ENCODE measurements at places on chromosomes 4 and X.

- DNase-seq, result no peak
These were observed 134.0 kb upstream of the ANXA3 start for GRCh38 chr4:78417603-78418002.

GRCh38 chrX:56726605-56727004 is 2.4 kb upstream of the NBDY start:
- no peak for DNase-seq

DNA sequence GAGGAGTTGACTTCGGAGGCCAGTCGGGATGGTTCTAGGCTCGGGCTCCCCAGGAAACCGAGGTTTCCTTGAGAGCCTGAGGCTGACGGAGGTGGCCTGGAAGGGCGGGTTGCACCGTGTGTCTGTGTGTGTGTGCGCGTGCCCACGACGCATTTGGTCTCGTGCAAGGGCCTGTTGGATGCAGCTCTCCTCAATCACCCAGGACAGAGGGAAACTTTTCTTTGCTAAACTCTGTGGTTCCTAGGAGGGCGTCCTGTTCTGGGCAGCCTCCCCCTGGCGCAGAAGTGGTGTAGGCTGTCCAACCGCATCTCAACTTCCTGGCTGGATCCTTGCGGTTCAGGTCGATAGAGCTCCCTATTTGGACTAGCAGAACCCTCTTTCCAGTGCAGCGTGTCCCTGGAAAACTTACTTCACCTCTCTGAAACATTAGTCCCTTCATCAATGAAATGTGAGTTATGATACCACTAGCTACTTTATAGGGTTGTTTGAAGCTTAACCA is 973 bp downstream of the STK32B start:
- no peak for DNase-seq

- no peak for DNase-seq
These were observed 57.3 kb upstream of the SLIT2 start for GRCh38 chr4:20194123-20195013.

DNA sequence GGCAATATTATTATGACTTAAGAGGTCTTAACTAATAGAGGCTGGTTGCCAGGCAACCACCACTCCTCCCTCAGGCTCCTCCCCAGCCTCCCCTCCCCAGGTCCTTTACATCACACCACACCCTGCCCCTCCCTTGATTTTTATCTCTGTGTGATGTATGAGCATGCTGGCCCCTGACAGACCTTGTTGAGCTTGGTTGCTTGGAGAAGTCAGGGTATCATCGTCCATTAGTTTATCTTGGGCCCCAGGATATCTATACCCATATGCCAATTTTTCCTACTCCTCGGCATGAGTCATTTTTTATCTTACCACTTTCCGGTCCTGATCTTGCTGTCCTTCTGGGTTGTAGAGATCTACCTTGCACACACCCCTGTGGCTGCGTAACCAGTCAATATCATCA is 2.5 kb downstream of the AKAP4 start:
- DNase-seq, result no peak

DNA sequence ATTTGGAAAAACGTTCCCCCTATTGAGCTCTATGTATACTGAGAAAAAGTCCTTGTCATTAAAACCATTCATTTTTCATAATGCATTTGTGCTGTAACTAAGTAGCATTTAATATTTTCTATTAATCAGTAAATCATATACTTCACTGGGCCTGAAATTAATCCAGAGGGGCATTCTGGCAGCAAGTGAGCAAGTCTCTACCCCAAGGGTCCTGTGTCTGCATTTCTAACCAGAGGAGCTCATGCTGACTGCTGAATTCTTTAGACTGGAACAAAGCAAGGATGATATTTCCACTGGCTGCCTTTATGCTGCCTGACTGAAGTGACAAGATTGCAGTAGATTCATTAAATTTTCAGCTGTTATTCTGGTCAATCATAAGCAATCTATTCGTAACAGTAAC is 246.5 kb downstream of the SLITRK2 start:
- DNase-seq, result no peak

- DNase-seq, result no peak
These were observed 154.9 kb downstream of the STK32B start for GRCh38 chr4:5206016-5206790.

GRCh38 chrX:43655151-43656004 is 721 bp upstream of the MAOA start:
- no peak for DNase-seq

DNA sequence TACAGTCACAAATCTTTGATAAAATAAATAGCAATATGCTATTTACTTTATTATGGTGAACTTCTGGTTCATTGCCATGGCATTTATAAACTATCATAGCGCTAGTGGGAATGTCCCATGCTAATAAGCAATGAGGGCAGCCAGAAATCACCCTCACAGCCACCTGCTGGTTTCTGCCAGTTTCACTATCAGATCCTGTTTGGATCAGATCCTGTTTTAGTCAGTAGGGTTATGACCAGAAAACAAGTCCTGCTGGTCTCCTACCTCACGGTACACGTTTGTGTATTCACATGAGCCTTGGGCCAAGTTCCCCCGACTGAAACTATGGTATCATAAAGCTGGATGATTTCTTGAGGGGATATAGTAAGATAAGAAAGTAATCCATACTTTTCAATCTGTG is 17.7 kb downstream of the FOXR2 start:
- DNase-seq, result no peak

DNA sequence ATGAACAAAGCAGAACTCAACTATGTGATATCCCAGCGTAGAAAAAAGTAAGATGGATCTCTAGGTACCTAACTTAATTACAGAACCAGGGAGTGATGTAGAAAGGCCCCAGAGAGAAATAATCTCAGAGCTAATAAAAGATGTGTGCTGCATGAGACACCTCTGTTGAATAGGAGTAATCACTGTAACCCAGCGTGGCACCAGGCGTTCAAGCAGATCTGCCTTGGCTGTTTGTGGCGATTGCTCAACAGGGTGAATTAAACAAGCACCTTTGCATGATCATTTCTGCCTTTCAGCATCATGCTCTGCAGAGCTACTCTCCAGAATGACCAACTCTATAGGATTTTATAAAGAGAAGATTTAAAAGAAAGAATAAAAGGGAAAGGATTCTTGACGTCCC is 81.7 kb upstream of the KCNIP4 start:
- no peak for DNase-seq

- DNase-seq, result no peak
These were observed 2.2 kb upstream of the NKX1-1 start for GRCh38 chr4:1408418-1408817.

- DNase-seq, result no peak
These were observed 127.6 kb upstream of the HHIP start for GRCh38 chr4:144518181-144518895.

- no peak for DNase-seq
These were observed 237.8 kb downstream of the TRAM1L1 start for GRCh38 chr4:116847616-116848015.

- no peak for DNase-seq
These were observed at the start of gene CYTL1 for GRCh38 chr4:5019274-5019673. Gene CYTL1, minus strand, starts transcription at chr4:5019458. Its CDS starts 13 bp downstream, at chr4:5019445.

DNA sequence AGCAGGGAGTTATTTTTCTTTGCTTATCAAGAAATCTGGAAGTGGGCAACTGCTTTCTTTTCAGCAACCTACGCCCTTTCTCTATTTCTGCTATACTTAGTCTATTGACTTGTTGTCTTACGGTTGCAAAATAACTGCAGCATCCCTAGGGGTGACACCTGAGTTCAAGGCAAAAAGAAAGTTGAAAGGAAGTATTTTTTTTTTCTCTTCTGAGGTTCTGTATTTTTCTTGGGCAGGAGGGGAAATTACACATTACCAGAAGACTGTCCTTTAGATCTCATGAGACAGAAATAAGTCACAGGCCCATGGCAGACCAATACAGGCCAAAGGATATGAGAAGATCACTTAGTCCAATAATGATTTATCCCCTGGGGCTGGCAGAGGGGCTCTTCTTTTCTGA is 204.7 kb upstream of the CASK start:
- no peak for DNase-seq

DNA sequence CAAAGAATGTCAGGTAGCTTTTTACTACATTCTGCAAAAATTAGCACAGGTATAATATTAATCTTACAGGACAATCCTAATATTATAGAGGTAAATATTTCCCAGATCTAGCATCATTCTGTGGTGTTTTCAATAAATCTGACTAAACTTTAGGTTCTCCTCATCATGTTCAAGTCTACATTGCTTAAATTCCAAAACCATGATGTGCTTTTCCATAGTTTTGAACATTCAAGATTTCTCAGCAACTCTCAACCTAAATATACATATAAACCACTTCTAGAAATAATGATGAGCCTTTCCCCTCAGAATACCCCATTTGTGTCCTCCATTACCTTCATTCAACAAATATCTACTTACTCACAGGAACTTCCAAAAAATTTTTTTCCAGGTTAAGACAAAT is 23.1 kb downstream of the EIF4E start:
- DNase-seq, result no peak

DNA sequence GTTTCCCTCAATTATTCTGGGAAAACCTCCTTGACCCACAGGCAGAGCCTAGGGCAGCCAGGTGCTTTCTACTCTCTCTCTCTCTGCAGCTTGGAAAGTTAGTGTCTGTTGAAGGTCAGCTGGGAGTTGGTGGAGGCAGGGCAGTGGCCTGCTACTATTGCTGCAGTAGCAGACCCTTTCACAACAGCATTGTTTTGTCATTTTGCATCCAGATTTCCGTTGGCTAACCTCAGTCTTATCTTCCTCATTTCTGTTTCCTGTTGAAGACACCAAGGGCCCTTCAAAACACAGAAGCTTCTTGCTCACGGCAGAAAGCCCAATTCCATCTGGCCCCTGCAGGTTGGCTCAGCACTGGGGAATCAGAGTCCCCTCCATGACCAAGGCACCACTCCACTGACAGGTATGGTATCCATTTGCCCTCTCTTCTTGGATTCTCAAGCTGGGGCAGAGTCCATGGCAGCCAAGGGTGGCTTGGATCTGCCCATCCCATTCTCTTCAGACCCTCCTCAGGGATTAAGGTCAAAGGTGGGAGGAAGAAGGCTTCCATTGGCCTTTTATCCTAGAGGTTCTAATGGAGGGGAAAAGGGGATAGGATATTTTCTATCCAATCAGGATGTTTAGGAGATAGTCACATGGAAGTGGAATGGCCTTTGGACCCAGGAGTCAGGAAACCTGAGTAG is 24.6 kb downstream of the VSIG4 start:
- no peak for DNase-seq

GRCh38 chrX:50475208-50475607 is 4.6 kb upstream of the DGKK start:
- no peak for DNase-seq

DNA sequence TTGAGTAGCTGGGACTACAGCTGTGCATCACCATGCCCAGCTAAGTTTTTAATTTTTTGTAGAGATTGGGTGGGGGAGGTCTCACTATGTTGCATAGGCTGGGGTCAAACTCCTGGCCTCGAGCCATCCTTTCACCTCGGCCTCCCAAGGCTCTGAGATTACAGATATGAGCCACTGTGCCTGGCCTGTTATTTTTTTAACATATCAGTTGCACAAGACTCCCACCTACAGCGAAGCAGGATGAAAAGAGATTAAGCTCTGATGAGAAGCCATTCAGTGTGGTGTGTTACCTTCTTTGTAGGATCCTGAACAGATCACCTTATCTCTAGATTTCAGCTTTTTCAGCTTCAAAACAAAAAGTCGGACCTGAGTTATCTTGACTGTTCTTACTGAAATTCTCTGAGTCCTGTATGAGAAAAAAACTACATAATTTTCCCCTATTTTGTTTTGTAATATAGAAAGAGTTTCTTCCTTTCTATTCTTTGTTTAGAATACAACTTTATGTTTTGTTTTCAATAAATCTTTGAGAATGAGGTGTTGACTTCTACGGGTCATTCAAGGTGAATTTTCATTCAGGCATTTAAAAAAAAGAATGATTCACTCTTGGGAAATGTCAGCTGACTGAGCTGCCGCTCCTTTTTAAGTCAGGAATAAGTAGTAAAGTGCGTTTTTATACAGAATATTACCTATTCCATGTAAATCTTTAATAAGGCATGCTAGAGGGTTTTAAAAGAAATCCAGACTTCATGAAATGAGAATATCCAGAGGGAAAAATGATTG is 134.6 kb downstream of the ARSF start:
- DNase-seq, result no peak

- DNase-seq, result no peak
These were observed 166.2 kb upstream of the FGF13 start for GRCh38 chrX:138877746-138878145.

DNA sequence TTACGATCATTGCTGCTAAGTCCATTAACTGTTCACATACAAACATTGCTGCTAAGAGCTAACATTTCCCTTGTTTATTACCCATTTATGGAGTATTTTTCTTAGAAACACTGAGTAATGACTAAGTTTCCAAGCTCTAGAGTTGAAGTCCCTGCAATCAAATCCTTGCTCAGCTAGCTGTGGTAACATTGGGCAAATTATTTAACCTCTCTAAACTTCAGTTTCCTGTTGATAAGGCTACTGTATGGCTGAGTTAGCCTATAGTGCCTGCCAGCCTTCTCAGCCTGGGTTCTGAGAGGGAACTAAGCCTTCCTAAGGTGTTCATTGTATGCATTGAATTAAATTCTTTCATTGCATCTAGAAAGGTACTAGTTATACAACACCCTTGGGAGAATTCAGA is 15.2 kb upstream of the SCOC start:
- DNase-seq, result no peak

DNA sequence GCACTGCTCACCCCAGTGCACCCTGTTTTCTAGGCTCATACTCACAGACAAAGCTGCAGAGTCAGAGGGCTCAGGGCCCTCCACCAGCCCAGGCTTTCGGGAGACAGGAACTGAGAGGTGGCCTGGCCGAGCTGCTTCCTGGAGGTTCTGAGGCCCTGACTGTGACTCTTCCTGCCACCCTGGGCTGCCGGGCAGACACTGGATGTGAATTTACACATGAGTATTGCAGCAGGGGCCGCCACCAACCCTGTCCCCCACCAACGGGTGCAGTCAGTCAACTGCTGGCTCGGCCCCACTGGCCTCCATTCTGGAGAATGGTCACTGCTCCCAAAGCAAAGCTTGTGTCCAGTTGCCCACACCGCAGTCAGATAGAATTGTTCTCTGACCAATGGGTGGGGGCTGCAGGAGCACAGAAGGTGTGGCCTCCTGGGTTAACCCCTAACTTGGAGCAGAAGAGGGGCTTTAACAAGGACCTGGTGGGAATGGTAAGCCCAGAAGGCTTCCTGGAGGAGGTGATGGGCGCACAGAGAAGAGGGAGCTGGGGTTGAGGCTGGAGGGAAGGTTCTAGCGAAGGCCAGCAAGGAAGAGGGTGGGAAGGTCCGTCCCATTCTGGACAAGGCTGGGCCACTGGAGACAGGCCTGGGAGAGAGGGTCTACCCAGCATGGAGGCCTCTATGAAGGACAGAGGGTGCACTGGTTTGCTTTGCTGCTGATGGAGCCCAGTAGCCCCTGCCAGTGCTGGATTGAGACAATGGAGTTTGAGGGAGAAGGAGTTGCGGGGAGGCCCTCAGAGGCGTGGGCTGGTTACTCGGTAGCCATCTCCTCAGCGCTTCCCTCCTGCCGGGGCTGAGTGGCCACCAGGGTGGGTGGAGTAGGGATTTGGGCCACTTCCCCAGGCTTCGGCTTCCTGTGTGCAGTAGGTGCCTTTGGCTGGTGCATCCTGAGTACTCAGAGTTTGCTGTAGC is 135.3 kb downstream of the CPZ start:
- no peak for DNase-seq

GRCh38 chr4:144178414-144178813 is 37.9 kb upstream of the GYPA start:
- DNase-seq, result no peak

- DNase-seq, result no peak
These were observed 91.9 kb downstream of the TENT5D start for GRCh38 chrX:80511969-80512760.

Measured in stimulated activated CD8-positive, alpha-beta memory T cell treated with anti-CD3 and anti-CD28 coated beads, Interleukin-4, amount 100 ng/mL, for 24 hours (primary cell).